ENCODE measurements at places on chromosomes 3 and 15.

- no peak for DNase-seq
Measured at GRCh38 chr3:37456270-37456708, 281.9 kb upstream of the LRRFIP2 start.

DNA sequence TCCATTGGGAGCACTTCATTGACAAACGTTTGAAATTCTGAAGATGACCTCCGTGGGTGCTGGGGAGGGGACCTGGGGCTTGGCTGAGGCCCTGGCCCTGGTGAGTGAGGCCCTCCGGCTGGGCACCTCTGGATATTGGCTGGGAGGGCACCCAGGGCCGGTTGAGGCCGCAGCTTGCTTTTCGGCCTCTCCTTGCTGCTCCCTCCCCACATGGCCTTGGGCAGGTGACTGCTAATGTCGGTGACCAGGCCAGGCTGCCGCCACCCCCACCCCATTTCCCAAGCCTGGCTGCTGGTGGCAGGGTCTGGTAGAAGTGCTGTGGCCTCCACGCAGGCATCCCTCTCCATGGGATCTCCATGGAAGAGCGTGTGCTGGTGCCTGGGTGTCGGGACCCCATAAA, 39.5 kb downstream of the TM2D3 start:
- no peak for DNase-seq

DNA sequence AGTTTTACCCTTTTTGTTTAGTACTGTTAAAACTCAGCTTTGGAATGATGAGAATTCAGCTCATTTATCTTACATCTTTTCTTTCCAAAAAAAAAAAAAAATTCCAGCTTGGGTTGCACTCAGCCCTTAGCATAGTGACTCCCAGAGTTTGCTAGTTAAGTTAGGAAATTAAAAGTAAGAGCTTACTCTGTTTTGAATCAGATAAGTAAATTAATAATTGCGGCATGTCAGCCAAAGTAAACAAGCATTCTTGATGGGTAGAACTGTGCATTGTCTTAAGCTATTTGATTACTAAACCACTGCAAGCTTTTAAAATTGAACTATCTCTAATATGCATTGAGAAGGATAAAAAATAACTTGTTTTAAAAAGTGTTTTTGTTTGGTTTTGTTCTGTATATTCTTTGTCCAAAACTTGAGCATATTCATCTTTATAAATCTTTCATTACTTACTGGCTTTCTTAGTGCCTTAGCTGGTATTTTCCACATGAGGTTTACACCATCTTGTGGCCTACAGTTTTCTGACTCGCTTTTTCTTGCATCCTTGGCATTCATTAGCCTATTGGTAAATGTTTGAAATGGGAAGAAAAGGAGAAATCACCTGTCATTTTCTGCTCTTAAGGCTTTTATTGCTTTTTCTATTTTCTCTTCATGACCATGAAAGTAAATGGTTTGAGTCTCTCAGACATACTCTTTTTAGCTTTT, 107.6 kb downstream of the FILIP1L start:
- DNase-seq: no peak

GRCh38 chr3:76566904-76567303, 473.0 kb upstream of the ROBO2 start:
- no peak for DNase-seq

GRCh38 chr3:99143493-99143892, 242.0 kb upstream of the DCBLD2 start:
- DNase-seq: no peak

DNA sequence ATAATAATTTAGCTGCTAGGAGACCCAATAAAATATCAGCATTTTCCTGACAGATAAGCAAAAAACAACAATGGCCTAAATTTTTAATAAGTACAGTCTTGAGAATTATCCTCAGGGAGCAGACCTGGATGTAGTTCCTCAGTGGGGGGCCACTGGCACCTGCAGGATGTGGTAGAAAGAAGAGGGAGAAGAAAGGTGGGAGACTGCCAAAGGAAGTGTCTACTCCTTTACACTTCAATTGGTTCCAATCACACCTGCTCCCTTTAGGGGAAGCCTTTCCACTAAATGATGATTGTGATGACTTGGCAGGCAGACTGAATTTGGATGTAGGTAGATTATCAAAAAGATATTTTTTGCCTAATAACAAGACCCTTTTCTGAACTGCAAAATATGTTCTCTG, 353.0 kb upstream of the SATB1 start:
- no peak for DNase-seq

DNA sequence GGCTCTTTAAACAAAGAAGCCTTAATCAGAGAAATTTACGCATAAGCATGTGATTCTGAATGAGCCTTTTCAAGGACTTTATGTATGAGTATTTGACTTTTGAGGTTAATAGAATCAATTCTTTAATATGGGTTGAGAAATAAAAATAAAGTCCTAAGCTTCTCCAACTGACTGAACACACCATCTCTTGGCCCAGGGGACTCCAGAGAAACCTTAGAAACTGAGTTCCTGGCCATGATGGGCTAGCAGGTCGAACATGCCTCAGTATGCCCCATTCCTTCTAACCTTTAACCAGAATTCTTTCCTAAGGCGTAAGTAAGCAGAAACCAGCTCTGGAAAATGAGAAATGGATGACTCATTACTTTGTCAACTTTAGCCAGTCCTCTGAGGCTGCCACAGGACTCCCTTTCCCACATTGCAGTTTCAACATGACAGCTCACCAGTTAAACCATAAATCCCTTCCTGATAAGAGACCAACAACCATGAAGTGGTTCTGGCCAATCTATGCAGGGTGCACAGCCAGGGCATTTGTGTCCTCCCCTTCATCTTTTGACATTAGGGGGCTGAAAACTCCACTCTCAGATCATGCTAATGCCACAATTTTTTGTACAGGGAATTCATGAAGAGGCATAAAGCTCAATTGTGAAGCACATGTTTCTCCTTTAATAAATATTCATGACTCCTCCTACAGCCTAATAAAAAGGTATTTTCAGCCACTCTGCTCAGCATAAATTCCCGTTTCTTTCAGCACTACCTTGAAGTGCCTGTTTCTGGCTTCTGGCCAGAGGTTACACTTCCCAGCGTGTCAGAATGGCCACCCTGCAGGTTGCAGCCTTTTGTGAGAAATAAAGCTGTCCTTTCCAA, 33.3 kb downstream of the TM4SF18 start:
- DNase-seq: no peak

GRCh38 chr3:16522834-16523233, 9.3 kb upstream of the RFTN1 start:
- DNase-seq: no peak

GRCh38 chr3:87462228-87462627, 185.8 kb upstream of the POU1F1 start:
- no peak for DNase-seq

GRCh38 chr15:68806220-68807060, 14.3 kb downstream of the ANP32A start:
- DNase-seq: peak; percentile 72

All from posterior cingulate gyrus (tissue), 11 donors.